Myocyte (in vitro differentiated cells): ENCODE measurements at places on chromosomes 11 and 22. TPM values are rescaled to one million over a fixed set of nuclear protein-coding genes. Genes with fewer than 3 reads are reported as not detected.

GRCh38 chr11:68345776-68346461 is 33.5 kb downstream of the LRP5 start:
- DNase-seq, result no peak

MYRF gene
- total RNA-seq, result 0.03 TPM in 1 of 2 replicates, not detected in the other

OR51I1 gene
- not detected in 2 replicates for total RNA-seq

DNA sequence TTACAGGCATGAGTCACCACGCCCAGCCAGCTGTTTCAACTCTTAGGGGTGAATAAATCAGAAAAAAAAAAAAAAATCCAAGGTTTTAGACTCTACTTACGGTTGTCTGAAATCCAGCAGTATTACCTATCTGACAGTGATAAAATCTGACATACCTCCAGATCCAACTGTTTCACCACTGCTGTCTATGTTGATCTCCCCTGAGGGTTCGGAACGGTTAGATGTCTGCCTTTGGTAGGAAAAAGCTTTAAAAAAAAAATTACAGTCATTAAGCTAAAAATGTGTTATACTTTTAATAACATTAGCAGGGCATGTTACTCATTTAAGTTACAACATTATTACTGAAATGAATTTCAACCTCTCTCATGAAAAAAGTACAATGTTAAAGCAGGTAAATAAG is 21.1 kb downstream of the NCAPD3 start:
- peak; percentile 9 for DNase-seq

DNA sequence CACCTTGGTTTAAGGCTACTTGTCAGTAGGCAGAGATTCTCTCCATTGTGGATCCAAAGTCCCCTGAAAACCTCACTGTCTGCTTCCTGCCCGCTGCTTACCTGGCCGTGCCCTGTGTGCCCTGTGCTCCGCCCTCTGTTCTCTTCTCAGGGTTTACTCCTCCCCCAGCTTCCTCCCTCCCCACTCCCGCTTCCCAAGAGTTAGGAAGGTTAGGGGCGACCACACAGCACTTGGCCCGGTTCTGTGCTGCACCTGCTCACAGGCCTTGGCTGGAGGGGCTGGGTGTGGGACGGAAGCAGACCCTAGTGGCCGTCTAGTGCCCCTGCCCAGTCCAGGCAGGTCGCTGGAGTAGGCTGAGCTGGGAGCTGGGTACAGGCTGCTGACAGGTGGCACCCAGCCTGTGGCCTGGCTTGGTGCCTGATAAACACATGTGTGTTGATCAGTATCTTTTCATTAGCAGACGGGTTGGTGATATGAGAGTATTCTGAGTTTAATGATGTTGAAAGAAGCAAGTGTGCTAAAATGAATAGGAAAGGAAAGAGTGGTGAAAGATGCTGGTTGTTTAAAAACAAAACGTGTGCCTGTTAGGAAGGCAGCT is 40.5 kb downstream of the GRAMD4 start:
- peak; percentile 89 for DNase-seq

DNA sequence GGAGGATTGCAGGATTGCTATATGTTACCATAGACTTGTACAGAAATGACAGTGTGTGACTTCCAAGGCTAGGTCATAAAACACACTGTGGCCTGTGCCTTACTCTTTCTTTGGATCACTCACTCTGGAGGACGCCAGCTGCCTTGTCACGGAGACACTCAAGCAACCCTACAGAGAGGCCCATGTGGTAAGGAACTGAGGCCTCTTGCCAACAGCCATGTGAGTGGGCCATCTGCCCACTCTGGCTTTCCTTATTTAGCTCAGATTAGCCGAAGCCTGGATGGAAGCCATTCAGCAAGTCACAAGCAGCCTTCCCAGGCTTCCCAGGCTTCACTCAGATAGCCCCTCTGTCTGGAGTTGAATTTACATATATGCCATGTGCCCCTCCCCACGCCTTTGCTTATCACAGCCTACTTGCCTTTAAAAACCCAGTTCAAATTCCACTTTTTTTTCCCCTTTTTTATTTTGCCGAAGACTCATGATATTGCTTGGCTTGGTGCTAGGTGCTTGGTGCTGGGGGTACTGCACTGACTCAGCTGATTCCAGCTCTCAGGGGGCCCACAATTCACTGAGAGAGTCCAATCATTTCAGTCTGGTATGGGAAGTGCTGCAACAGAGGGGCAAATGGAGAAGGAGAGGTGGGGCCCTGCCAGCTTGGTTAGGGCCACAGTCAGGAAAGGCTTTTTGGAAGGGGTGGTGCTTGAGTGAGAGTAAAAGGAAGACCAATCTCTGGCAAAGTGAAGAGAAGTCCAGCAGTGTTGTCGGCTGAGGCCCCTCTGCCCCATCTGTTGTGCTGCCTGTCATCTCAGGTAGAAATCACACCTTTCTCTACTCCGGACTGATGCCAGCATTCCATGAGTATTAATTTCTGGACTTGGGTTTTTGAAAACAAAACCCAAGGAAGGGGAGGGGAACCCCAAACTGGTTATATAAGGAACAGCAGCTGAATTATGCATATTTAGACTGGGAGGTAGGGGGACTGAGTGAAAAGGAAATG is 14.5 kb upstream of the P4HA3 start:
- peak; percentile 99 for DNase-seq

DNA sequence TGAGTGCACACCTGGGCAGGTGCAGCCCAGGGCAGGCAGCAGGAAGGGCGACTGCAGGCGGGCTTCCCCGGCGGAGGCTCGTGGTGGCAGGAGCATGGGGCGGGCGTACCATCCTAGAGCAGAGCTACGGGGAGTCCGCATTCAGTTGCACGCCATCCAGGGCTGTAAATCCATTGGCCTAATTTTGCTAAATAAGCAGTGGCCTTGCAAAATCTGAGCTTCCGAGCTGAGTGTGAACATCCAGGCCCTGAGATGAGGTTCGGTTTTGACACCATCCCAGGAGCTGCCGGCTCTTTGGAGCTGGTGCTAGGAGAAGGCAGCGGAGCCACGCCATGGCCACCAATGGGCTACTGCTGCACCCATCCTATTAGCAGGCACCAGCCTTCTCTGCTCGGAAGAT is 664.8 kb downstream of the BRD1 start:
- DNase-seq, result no peak

- peak; percentile 19 for DNase-seq
These were observed 489.3 kb downstream of the NTM start for GRCh38 chr11:131859538-131860210.

DNA sequence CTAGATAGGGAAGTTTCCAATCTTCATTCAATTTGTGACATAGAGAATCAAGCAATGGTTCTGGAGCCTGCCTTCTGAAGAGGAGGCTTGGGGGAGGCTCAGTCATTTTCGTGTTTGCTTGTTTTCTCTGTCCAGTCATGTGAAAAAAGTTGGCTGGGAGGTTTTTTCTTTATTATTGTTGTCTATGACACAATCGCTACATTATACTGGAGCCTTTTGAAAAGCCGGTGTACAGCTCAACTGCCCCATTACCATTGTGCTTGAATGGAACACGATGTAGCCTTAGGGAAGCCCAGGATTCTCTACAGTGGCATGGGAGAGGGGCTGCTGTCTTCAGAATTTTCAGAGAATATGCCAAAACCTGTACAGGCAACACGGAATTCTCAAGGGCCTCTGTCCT is 57.9 kb upstream of the NCAM1 start:
- no peak for DNase-seq

DNA sequence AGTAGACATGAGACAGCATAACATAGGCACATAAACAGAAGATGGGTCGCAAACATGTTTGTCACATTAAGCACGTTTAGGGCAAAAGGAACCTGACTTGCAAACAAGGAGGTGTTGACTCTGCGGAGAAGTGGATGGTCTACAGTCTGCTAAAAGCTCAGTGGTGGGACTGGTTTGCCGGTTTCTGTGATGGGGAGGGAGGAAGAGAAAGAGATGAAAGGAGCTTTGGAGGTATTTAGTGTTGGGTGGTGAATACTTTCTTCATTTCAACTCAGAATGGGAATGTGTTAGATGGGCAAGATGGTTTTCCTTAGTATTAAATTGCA is 191.4 kb upstream of the SORL1-AS1 start:
- DNase-seq, result no peak

OR4D10 gene
- total RNA-seq, result not detected in 2 replicates

SAA1 gene
- 0.32 TPM in 1 of 2 replicates, not detected in the other for total RNA-seq

GRCh38 chr11:61369372-61370348 is 7.5 kb downstream of the TMEM138 start:
- DNase-seq, result peak; percentile 100

NPTXR gene
- 0.47 and 0.96 TPM in 2 replicates for total RNA-seq

DNA sequence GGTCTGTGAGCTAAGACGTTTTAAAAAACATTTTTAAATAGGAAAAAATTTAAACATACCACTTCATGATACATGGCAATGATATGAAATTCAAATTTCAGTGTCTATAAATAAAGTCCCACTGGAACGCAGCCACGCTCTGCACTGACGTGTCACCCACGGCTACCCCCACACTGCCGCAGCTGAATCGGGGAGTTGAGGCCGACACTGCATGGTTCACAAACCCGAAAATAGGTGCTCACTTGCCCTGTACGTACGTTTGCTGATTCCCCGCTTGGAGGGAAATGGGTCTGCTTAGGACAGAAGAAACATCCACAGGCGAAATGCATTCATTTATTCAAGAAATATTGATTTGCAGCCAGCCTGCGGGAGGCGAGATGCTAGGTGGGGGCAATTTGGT is 1342.3 kb downstream of the TBC1D22A start:
- no peak for DNase-seq

UCP3 gene
- total RNA-seq, result 0.62 and 2.6 TPM in 2 replicates

JAML gene
- not detected in 2 replicates for total RNA-seq

PHOX2A gene
- not detected in 2 replicates for total RNA-seq

DNA sequence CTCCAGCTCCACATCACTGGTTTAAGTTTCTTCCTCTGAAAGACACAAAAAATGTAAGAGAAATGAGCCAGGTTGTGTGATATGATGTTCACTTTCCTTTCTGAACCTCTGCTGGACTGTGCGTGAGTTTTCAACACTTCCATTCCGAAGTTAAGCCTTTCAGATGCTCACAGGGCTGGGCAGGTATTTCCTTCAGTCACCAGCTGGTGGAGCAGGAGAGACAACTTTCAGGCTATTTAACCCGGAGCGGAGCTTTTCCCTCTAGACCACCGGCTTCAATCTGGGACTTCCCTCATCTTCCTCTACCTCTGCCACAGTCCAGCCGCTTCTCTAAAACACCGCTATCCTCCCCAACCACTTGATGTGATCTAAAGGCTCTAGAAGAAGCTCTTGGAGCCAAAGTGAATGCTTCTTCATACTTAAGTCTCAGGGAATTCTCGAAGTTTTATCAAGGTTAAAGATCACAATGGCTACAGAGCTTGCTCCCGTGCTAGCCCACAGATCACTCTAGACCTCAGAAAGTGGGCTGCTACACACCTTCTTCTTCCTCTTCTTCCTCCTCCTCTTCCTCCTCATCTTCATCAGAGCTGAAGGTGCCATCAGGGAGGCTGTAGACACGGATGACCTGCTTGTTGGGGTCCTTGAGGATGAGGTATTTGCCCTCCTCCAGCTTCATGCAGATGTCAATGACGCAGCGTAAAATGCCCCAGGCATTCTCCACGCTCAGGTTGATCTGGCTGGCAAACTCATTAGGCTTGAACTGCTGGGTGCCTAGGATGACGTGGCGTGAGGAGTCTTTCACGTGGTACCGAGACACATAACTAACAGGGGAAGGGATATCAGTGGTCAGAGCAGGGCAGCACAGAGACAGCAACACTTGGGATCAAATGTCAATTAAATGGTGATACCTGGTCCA is 4.4 kb upstream of the FOXRED2 start:
- peak; percentile 52 for DNase-seq

GRCh38 chr11:93773601-93774200 is 10.4 kb upstream of the MED17 start:
- no peak for DNase-seq

- DNase-seq, result no peak
These were observed 106.7 kb downstream of the ETS1 start for GRCh38 chr11:128480665-128481064.

DNA sequence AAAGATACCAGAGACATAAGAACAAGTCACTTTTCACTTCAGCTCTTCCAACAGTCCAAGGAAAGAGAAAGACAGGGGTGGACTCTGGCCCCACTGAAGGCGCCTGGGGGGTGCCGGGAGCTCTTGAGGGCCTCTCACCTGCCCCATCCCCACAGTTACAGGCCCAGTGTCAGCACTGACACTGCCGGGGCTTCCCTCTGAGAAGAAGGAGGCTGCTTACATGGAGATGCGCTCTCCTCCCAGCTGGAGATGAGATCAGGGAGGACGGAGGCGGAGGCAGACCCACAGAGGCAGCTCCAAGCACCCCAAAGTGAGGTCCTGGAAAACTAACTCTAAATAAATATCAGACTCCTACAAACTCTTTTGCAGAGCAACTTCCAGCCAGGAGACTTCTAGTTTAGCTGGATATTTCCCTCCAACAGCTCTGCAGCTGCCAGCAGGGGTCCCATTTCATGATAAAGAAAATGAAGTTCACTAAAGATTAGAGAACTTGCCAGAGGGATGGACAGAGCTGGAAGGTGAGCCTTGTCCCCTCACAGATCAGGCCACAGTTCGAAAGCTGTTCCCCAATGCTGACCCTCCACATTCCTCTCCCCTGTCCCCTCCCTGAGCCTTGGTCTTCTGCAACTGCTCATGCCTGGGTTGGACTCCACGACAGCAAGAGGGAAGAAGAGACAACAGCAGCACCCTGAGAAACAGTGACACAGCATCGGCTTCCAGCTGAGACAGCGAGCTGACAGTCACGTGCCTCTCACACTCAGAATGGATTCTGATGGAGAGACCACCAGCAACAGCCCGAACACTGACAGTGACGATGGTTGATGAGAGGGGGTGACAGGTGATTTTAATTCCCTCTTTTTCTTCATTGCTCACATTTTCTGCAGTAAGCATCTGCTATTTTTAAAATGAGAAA is 5.8 kb downstream of the CARS1 start:
- DNase-seq, result no peak

CEP126 gene
- total RNA-seq, result 1.3 and 2.1 TPM in 2 replicates

GRCh38 chr11:12215181-12215593 is 104.8 kb downstream of the MICAL2 start:
- DNase-seq, result no peak

CEND1 gene
- total RNA-seq, result 0.53 and 0.94 TPM in 2 replicates

UPB1 gene
- total RNA-seq, result 0.31 TPM in 1 of 2 replicates, not detected in the other

MRPL48 gene
- 17.6 and 21.9 TPM in 2 replicates for total RNA-seq

DNA sequence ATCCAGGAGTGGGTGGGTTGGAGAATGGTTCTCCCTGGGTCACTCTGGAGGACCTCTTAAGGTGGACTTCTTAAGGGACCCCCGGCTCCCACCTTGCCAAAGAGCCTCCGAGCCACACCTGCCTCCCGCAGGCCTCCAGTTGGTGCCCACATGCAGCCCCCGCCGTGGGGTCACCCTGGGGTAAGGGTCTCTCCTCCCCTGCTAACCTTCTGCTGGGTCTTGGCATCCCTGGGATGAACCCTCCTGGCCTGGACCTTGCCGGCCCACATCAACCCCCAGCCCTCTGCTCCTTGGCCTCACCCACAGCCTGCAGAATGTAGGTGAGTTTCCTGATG is 12.5 kb upstream of the MUC6 start:
- no peak for DNase-seq

CENATAC gene
- total RNA-seq, result 14.6 and 15.7 TPM in 2 replicates

GRCh38 chr22:37627121-37627520 is 12.3 kb upstream of the SH3BP1 start:
- peak; percentile 53 for DNase-seq

GRCh38 chr22:31926969-31927368 is 17.4 kb upstream of the YWHAH start:
- no peak for DNase-seq

GRCh38 chr22:32590556-32590955 is 115.9 kb downstream of the FBXO7 start:
- DNase-seq, result no peak
